ENCODE measurements at places on chromosomes 3 and 15. TPM values are rescaled to one million over a fixed set of nuclear protein-coding genes. Genes with fewer than 3 reads are reported as not detected.

The TNFSF10 gene
- polyA plus RNA-seq, result 42.4 TPM

GRCh38 chr3:151635905-151636304 lies 97.8 kb upstream of the AADACL2 start:
- no peak for DNase-seq

GRCh38 chr3:86051058-86051457 lies 939.9 kb downstream of the VGLL3 start:
- DNase-seq, result no peak

DNA sequence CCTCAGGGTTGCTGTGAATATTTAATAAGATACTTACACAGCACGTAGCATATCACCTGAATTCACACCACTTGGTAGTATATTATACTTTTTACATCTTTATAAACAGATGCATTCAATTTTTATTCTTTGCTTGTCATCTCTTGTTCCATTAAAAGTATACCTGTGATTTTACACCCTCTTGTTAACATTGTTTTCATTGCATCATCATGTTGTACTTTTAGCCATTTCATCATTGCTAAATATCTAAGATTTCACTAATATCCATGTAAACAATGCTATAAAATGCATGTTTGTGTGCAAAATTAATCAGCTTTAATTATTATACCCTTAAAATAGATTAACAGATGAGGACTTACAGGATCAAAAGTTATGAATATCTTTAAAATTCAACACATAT lies 155.3 kb downstream of the MEX3B start:
- no peak for DNase-seq

DNA sequence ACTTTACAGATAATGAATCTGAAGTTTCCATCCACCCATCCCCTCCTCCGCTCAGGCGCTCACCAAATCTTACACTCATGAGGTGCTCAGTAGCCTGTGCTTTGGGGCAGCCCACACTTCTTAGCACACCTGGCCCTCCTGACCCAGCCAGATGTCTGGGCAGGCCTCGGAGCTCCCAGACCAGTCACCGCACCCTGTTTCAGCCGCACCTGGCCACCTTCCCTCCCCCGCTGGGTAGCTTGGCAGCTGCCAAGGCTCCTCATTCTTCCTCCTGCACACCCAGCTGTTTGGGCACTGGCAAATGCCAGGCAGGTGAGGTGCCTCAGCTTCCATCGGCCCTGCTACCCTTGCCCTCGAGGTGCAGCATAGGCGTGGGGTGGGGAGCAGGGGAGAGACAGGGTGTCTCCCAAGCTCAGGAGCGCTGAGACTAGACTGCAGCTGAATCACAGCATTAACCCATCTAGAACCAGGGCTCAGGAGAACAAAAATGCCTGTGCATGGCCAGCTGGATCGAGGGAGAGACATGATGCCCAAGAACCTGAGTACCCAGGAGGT lies 45.8 kb downstream of the CDC25A start:
- no peak for DNase-seq

- no peak for DNase-seq
Measured at GRCh38 chr3:28316226-28316625, 32.3 kb upstream of the ZCWPW2 start.

GRCh38 chr15:90039996-90040395 lies 38.9 kb downstream of the ZNF710 start:
- no peak for DNase-seq

The SLC12A1 gene
- polyA plus RNA-seq, result 433 TPM

The HCLS1 gene
- polyA plus RNA-seq, result 5.9 TPM

- no peak for DNase-seq
Measured at GRCh38 chr3:129822241-129822640, 71.3 kb downstream of the TMCC1 start.

DNA sequence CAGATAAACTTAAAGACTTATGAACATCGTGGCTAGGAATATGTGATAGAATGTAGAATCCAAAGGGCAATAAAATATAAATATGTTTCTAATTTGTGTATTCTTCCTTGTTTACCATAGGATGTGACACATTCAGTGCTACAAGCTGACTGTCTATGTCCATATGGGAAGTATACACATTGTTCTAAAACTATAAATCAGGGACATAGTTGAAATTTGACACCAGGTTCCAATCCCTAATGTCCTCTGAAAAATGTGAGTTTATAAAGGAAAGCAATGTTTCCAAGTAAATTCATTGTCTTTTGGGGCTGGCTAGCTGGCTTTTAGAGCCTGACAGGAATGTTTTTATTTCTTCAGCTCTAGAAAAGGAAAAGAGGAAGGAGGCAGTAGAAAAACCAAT lies 273.6 kb downstream of the CNTN4 start:
- DNase-seq, result no peak

GRCh38 chr3:78855190-78855589 lies 912.6 kb downstream of the ROBO1 start:
- no peak for DNase-seq

DNA sequence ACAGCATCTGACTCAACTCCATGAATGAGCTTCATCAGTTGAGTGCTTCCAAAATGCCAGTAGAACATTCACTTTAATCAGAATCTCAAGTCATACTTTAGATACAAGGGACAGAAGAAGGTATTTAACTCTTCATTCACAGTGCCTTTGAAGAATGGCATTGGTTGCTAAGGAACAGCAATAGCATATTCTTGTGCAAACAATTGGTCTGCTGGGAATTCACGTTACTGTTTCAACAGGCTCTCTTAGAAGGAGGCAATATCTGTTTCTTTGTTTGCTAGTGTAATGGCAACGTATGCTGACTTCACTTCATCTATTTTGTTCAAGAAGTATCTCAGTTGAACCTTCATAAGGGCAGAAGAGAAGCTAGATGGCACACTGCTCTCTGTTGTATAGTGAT lies 113.9 kb downstream of the TMEM108 start:
- no peak for DNase-seq

DNA sequence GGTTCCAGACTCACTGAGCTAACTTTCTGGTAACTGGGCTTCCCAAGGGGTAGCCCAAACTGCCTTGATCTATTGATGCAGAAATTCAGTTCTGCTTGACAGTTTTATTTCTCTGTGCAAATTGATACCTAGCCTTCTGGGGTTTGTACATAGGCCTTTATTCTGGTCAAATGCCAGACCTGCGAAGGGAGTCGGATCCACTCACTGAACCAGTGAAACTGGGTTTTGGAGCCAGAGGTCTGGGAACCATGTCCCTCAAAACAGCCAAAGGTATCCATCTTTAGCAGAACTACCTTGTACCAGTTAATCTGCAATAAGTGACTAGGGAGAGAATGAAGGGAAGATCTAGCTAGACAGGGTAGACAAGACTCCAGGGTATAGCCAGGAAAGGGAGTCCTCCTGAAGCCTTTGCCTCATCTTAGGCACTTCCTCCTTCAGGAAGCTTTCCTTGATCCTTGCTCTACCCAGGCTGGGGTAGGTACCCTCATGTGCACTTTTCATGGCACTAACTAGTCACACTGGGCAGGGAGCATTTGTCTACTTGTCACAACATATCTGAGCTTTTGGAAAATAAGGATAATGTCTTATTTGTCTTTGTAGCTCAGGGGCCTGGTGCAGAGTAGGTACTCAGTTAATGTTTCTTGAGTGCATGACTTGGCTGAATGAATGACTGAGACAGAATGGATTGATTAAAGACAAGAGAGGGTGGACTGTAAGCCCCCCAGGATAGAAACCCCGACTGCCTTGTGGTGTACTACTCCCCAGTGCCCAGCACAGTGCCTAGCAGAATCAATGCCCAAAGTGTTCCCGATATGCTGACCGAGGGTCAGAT lies 1.4 kb upstream of the SNX33 start:
- no peak for DNase-seq

The P2RY12 gene
- 1.1 TPM for polyA plus RNA-seq

The TM4SF18 gene
- 29.8 TPM for polyA plus RNA-seq

The MITF gene
- 40.7 TPM for polyA plus RNA-seq

DNA sequence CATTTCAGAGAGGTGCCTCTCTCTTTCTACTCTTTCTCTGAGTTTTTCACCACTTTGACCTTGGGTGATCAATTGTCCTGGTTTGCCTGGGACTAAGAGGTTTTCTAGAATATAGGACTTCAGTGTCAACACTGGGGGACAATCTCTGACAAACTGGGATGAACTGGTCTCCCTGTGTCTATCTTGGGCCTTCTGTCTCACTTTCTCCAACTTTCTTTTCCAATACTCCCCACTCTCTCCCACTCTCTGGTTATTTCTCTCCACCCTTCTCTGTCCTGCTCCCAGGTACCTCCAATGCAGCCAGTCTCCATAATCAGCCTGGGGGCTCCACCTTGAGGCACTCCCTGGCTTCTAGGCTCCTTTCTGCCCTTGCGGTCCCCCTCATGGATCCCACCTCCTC lies 4.7 kb upstream of the ITGA11 start:
- DNase-seq, result no peak

GRCh38 chr3:107124885-107125284 lies 252.4 kb upstream of the CCDC54 start:
- DNase-seq, result no peak

The PDIA3 gene
- 569 TPM for polyA plus RNA-seq

GRCh38 chr3:107416138-107416537 lies 38.9 kb downstream of the CCDC54 start:
- DNase-seq, result no peak

DNA sequence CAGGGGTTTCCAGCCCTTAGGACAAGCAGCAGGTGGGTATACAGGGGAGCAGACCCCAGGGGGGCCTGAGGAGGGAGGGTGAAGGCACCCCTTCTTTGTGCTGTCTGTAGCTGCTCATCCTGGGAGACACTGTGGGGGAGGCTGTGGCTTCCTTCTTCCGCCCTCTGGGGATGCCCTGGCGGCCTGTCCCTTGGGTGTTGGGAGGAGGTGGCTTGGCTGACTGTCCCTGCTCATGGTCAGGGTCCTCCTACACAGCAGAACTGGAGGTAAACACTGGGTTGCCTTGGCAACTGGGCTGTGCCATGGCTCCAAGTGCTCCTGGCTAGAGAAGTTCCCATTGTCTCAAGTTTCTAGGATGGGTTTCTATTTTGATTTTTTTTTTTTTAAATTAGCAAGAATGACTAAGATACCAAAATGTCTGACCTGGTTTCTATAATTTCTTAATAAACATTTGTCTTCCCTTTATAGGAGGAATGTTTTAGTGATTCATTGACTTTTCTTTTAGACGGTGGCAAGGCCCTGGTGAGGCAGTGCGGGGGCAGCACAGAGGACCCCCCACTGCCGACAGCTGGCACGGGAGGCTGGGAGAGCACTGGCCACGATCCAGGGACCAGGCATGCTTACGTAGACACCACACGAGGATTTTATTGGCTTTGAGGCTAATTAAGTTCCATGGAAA lies 12.4 kb downstream of the KLF13 start:
- DNase-seq, result peak; percentile 79

Data from left kidney (tissue), 8 donors.